Stimulated activated CD8-positive, alpha-beta memory T cell treated with anti-CD3 and anti-CD28 coated beads, Interleukin-7, amount 100 ng/mL, for 1 hour (primary cell): ENCODE measurements at places on chromosomes 3 and 15.

- DNase-seq = no peak
Measured at GRCh38 chr3:171055336-171056178, 29.0 kb upstream of the SLC2A2 start.

GRCh38 chr3:6779140-6779539 is 81.8 kb upstream of the GRM7 start:
- DNase-seq = no peak

DNA sequence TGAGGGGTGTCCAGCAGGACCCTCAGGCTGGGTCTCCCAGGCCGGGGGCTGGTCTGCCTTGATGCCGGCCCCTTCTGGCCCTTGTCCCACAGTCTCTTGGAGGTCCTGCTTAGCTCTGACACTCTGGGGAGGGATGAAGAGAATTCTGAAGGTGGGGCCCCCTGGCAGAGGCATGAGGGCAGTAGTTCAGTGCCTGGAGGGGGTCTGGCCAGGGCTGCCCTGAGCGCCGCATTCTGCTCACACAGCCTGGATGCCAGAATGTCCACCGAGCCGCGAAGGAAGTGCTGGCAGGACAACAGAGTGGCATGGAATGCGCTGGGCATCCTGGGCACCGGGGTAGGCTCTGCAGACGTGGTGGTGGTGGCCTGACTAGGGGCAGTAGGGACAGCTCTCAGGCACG is 55.5 kb downstream of the SMAD6 start:
- DNase-seq = no peak

DNA sequence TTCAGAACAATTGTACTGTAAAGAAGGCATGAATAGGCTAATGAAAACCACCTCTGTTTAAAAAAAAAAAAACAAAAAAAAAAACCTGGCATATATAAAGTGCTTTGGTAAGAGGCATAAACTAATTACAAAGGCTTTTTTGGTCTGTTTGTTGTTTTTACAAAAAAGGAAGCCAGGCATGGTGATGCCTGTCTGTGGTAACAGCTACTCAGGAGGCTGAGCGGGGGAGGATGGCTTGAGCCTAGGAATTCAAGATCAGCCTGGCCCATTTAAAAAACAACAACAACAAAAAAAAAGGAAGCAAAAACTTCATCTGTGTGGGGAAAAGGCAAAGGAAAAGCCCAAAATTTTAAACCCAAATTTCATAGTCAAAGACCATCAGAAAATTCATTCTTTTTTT is 47.0 kb downstream of the OSBPL10 start:
- DNase-seq = no peak

GRCh38 chr3:11638495-11639358 is 5.0 kb downstream of the VGLL4 start:
- no peak for DNase-seq

DNA sequence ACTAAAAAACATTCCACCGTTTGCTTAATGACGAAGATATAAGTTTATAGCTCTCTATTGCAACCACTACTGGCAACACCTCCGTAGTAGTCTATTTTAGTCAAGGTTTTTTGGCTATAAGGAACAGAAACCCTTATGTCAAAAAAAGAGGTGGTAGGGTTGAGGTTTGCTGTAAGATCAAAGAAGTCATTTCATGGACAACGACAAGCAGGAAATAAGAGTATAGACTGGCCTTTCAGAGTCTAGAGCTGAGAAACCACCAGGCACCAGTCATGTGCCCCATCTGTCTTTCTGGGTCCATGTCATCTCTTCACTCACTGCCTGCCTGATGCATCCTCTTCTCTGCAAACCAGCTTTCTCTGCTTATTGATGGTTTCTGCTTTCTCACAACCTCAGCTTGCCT is 42.7 kb downstream of the THBS1 start:
- no peak for DNase-seq

DNA sequence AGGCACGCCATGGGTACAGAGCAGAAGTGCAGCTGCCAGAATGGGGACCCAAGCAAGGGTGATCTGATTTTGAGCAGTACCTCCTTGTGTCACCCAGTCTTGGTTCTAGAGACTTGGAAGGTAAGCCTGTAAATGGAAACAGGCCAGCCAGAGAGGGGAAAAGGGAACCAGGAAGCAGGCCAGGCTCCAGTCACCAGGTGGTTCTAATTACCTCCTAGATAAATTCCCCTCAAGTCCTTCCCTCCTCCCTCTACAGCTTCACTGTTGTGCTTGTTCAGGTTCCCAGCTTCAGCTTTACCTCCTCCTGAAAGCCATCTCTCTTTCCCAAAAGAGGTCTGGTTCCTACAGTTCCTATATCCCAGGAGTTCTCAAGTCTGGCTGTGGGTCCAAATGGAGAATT is 58.8 kb upstream of the SLC7A14 start:
- no peak for DNase-seq

DNA sequence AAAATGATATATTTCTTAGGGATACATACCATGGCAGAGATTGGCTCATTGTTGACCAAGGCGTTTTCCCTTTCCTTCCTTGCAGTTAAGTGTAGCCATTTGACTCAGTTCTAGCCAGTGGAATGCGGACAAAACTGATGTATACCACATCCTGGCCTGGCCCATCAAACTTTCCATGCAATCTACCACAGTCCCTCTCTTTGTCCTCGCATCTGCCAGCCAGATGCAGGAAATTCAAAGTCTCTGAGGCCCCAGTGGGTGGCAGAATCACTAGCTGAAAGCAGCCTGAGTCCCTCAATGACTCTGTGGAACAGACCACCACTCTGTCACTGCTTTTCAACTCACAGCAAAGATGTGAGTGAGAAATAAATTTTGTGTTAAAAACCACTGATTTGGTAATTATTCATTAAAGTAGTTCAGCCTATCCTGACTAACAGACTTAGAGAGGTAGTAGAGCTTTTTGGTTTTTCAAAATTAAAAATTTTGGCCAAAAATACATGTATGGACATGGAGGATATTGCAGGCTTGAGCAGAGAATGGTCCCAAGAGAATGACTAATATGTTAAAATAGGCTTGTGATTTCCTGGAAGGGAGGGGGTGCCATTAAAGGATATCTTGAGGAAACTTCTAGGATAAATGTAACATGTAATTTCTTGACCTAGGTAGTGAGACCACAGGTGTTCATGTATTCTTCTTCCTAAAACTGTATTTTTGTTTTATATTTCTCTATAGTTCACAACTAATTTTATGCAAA is 10.9 kb downstream of the LRRFIP2 start:
- no peak for DNase-seq

GRCh38 chr15:77720655-77721054 is 87.9 kb upstream of the LINGO1 start:
- no peak for DNase-seq

DNA sequence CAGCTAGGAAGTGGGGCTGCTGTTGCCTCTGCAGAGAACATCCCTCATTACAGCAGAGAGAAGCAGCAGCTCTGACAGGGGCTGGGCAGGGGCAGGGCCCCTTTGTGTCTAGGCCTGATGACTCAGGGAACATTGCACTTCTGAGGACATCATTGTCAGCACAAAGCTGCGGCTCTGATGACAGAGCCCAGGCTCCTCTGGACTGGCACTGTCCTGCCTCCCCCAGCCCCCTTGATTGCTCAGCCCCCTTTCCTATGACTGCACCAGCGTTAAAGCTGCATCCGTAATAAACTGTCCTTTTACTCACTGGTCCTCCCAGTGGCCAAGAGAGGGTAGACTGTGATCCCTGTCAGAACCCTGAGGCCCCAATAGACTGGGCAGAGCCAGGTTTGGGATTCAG is 18.3 kb downstream of the TRH start:
- DNase-seq = no peak

DNA sequence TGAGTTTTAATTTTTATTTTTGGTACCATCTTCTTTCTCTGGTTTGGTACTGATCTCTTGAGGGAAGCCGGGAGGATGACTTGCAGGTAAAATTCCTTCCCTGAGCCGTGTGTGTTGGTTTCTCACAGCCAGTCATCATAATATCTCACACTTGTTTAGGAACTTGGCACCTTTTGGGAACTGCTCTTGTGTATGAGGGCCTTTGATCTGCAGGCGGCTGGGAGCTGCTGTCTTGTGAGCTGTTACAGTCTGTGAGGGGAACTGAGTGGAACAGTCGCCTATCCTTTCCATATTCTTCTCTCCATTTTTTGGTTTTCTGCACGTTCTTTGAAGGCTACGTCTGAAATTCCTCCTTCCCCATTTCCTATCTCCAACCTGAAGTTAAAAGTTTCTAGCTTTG is 75.2 kb downstream of the CACNA2D3 start:
- no peak for DNase-seq

DNA sequence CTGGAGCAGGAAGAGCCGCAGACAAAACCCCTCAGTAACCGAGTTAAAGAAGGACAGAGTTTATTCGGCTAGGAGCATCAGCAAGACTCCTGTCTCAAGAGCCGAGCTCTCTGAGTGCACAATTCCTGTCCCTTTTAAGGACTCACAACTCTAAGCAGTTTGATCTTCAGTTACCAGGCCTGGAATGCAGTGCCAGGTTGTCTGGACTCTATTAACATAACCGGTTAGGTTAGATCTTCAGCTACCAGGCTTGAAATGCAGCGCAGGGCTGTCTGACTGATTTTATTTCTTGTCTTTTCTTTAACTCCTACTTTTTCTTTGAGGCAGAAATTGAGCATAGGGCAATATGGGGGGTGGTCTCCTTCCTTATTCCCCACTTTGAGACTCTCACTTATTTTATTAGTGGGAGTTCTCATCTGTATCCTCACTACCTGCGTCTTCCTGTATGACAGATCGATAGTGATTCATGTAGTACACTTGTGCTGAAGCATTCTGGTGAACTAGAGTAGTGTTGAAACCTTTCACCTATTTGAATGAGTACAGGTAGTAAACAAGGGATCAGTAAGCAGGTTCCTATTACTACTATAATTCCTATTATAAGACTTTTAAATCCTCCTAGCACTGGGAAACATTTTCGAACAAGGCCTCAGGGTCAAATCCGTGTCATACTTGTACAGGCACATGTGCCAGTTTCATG is 325.0 kb downstream of the CGGBP1 start:
- no peak for DNase-seq

GRCh38 chr15:20353966-20354883 is 187.4 kb downstream of the GOLGA6L6 start:
- DNase-seq = no peak

DNA sequence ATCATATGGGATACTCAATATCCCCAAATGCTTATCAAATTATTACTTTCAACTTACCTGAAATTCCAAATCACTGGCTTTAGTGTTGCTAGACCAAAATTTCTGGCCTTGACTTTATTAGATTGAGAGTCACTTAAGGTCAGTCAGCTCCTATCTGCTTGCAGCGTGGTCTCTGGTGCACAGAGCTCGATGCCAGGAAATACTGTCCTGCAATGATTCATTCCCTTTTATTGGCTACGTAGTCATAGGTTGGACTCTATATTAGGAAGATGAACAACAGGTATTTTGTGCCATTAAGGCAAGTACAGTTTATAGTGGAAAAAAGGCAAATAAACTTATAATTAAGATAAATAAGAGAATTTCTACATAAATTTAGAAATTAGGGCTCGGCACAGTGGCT is 378.6 kb upstream of the MCTP2 start:
- no peak for DNase-seq

- no peak for DNase-seq
Measured at GRCh38 chr3:159008401-159008800, 206.5 kb downstream of the MFSD1 start.

DNA sequence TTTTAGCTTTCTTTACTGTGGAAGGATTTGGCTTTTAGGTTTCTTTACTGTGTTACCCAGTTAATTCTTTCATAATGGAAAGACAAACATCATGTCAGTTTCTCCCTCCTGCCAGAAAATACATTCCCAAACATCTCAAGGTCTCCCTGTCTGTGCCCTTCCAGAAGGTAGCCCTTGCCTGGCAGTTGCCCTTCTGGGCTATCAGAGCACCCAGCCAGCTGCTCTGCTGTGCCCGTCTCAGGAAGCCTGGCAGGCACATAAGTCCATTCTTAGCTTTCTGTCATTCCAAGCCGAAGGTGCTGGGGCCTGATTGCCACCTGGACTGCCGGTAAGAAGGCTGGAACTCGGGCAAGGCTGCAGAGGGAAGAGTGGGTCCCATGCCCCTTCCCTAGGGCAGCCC is 203.4 kb downstream of the SLCO3A1 start:
- DNase-seq = no peak

GRCh38 chr15:49215768-49216739 is 46.0 kb downstream of the GALK2 start:
- no peak for DNase-seq

GRCh38 chr3:4030624-4031023 is 231.4 kb downstream of the LRRN1 start:
- no peak for DNase-seq

GRCh38 chr15:97012986-97013385 is 682.5 kb downstream of the NR2F2 start:
- no peak for DNase-seq

GRCh38 chr3:187810021-187810446 is 64.8 kb upstream of the BCL6 start:
- no peak for DNase-seq

- no peak for DNase-seq
Measured at GRCh38 chr3:152299249-152299976, 30.7 kb downstream of the MBNL1 start.

GRCh38 chr3:51535146-51536019 is 3.1 kb upstream of the RAD54L2 start:
- no peak for DNase-seq

- DNase-seq = no peak
Measured at GRCh38 chr3:27590437-27591298, 106.5 kb upstream of the SLC4A7 start.

GRCh38 chr3:190056742-190057141 is 64.0 kb downstream of the P3H2 start:
- no peak for DNase-seq

GRCh38 chr15:53506370-53506769 is 253.1 kb downstream of the WDR72 start:
- DNase-seq = no peak

- DNase-seq = no peak
Measured at GRCh38 chr15:99169769-99170311, 65.0 kb downstream of the SYNM start.

GRCh38 chr3:46293991-46294833 is 52.0 kb downstream of the CCR3 start:
- no peak for DNase-seq

- no peak for DNase-seq
Measured at GRCh38 chr3:159950156-159950898, 38.3 kb upstream of the IL12A start.

DNA sequence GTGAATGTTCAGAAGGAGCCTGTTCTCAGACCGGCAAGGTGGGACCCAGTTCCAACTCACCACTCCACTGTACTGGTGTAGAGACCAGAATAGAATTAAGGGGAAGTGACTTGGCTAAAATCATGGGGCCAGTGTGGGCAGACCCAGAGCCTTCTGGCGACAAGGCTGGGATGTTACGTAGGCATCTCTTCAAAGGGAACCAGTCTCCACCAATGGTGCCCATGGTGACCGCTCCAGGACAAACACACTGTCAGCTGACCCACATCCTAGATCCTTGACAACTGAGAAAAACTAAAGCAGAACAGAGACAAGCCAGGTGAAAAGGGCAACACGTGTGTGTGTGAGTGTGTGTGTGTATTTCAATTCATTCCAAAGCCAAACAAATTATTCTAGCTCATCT is 321.7 kb upstream of the FRG2C start:
- DNase-seq = no peak

DNA sequence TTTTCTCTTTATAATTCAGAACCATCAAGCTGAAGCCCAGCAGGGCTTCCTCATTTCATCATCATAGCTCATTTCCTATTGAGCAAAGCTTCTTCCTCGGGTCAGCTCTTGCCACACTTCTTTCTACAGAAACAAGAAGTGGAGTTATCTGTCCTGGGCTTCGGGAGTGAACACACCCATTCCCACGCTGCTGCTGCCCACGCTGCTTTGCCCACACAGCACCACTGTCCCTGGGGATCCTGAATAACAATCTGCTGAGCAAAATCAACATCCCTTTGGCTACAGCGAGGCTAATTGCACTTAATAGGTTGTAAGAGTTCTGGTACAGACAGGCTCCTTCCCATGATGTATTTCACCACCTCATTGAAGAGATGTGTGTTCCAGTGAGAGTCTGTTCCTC is 23.7 kb downstream of the CEP19 start:
- DNase-seq = no peak
